ENCODE measurements at places on chromosomes 16 and 17.

GRCh38 chr17:82376042-82376730 is 4.6 kb downstream of the UTS2R start:
- no peak for DNase-seq

DNA sequence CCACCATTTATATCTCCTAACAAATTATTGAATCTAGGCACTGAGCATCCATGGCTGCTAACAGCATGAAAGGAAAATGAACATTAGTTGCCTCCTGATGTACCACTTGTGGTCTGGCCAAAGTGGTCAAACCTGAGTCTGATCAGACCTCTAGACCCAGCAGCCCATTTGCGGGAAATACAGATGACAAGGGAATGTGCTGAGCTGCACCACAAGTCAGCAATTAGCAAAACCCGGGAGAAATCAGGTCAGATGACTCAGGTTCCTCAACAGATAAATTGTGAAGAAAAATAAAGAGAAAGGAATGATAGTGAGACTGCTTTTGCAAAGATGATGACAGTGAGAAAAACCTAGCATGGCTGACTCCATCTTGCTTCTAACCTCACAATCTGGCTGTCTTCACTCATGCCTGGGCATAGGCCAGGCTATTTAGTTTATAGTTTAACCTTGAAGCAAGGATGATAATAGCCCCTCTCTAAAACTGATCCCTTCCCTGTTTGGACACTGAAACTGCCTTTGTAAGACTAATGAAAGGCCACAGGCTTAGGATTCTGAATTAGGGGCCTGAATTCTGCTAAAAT is 142.7 kb upstream of the ASIC2 start:
- no peak for DNase-seq

- no peak for DNase-seq
Observed at GRCh38 chr17:7173687-7174602, 5.2 kb downstream of the ASGR1 start.

- no peak for DNase-seq
Observed at GRCh38 chr16:74775255-74775654, 635 bp upstream of the FA2H start.

GRCh38 chr17:16438173-16438556 is 22.8 kb downstream of the TRPV2 start:
- DNase-seq = no peak

DNA sequence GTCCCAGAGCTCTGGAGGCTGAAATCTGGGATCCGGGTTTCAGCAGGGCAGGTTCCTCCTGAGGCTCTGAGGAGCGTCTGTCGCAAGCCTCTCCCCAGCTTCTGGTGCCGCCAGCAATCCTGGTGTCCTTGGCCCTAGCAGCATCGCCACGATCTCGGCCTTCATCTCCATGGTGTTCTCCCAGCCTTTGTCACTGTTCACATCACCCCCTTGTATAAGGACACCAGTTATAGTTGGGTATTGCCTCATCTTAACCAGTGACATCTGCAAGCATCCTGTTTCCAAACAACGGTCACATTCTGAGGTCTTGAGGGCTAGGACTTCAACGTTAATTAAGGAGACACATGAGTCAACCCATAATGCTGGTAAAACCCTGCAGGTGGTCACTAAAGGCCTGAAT is 2.8 kb upstream of the PPP1R27 start:
- no peak for DNase-seq

DNA sequence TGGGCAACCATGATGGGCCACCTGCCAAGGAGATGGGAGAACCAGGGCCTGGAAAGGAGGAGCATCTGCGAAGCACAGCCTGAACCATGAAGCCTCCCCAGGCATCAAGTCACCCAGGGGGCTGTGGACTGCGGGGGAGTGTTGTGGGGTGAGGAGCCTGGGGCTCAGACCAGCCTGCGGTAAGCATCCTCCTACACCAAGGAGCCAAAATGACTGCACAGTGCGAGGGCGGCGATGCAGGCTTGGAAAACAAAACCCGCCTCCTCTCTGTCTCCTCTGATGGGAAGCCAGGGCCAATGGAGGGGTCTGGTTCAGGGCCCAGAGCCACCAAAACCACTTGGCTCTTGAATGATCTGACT is 18.1 kb upstream of the MAF start:
- no peak for DNase-seq
